Osteoblast (primary cell): ENCODE measurements at places on chromosomes 6 and 20. TPM values are rescaled to one million over a fixed set of nuclear protein-coding genes. Genes with fewer than 3 reads are reported as not detected.

LY6G6D gene
- total RNA-seq: not detected in 2 replicates

DEFB132 gene
- total RNA-seq: not detected in 2 replicates

PABPC1L gene
- total RNA-seq: 11.2 and 15.6 TPM in 2 replicates

OSER1 gene
- 46.7 and 47.4 TPM in 2 replicates for total RNA-seq

COL12A1 gene
- 1,393 and 1,591 TPM in 2 replicates for total RNA-seq

PSORS1C2 gene
- total RNA-seq: not detected in 2 replicates

SNPH gene
- 9.4 and 10.0 TPM in 2 replicates for total RNA-seq

COL11A2 gene
- 1.8 TPM in 2 replicates for total RNA-seq

DNA sequence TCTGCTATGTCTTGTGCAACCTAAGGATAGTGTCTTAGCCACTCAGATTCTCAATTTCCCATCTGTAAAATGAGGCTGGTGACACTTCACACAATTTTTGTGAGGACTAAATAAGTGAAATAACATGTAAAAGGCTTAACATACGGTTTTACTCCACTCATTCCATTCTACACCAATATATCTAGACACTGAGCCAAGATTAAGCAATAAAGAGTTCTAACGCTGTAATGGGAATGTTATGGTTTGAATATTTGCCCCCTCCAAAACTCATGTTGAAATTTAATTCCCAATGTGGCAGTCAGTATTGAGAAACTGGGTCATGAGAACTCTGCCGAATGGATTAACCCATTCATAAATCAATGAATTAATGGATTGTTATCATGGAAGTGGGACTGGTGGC is 301.0 kb downstream of the HACE1 start:
- H3K4me3 ChIP-seq: no peak overlapping the region
- DNase-seq: no peak
- no peak overlapping the region for H3K27ac ChIP-seq
- no peaks in the 10 kb centered on the region for H3K27me3 ChIP-seq

GRCh38 chr6:13336553-13336952 is 8.2 kb upstream of the TBC1D7 start:
- peaks cover 3% of the 10 kb centered on the region for H3K27me3 ChIP-seq
- no peak overlapping the region for H3K27ac ChIP-seq
- peak; percentile 84 for DNase-seq
- H3K4me1 ChIP-seq: no peaks in the 10 kb centered on the region
- no peak overlapping the region for H3K4me3 ChIP-seq
- no peaks in the 10 kb centered on the region for H3K36me3 ChIP-seq

DNA sequence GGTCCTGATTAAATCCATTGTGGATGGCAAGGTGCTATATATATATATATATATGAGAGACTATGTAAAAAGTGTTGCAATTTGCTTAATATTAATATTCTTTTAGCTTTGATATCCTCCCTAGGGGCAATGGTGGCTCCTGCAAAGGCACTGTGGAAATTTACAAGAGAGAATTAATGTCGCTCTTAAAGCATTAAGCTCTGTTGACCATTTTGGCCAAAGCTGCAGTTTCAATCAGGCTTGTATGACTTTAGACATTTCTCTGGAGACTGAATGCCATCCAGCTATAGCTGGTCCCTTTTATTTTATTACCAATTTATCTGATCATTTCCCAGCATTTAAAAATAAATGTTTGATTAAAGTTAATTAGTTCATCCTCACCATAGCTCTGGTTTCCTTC is 155.3 kb downstream of the JARID2 start:
- no peak overlapping the region for H3K27ac ChIP-seq
- no peak for DNase-seq
- H3K4me3 ChIP-seq: no peak overlapping the region
- H3K36me3 ChIP-seq: no peaks in the 10 kb centered on the region
- H3K4me1 ChIP-seq: peaks cover 10% of the 10 kb centered on the region

DNA sequence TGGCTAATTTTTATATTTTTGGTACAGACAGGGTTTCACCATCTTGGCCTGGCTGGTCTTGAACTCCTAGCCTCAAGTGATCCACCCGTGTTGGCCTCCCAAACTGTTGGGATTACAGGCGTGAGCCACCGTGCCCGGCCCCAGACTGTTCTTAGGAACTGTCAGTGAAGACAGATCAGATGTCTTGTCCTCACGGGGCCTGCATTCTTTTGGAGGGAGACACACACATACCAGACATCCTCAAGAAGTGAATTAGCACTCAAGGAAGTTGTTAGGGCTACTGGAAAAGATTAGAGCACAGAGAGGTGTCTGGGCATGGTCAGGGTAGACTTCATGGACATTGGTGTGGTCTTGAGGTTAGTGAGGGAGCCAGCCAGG is 10.3 kb upstream of the LPIN3 start:
- DNase-seq: peak; percentile 35
- H3K4me3 ChIP-seq: no peak overlapping the region
- no peaks in the 10 kb centered on the region for H3K27me3 ChIP-seq
- H3K36me3 ChIP-seq: no peaks in the 10 kb centered on the region
- peak overlapping the region; percentile 94 for H3K27ac ChIP-seq

DNA sequence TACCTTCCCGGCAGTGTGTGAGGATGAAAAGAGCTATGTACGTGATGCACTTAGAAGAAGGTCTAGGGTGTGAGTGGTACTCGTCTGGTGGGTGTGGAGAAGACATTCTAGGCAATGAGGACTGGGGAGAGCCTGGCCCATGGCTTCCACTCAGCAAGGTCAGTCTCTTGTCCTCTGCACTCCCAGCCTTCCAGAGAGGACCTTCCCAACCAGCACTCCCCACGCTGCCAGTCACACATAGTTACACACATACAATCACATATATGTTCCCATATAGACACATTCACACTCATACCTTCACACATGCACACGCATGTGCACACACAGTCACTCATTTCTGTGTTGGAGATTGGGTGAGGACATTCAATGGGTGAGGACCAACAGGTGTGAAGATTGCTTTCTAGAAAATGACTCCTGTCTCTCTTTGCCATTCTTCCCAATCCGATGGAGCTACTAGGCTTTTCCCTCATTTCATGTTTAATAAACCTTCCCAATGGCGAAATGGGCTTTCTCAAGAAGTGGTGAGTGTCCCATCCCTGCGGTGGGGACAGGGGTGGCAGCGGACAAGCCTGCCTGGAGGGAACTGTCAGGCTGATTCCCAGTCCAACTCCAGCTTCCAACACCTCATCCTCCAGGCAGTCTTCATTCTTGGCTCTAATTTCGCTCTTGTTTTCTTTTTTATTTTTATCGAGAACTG is 30.4 kb downstream of the SRSF3 start:
- H3K36me3 ChIP-seq: no peaks in the 10 kb centered on the region
- peak overlapping the region; percentile 10 for H3K4me3 ChIP-seq
- peak overlapping the region; percentile 6 for H3K27ac ChIP-seq
- peaks cover 26% of the 10 kb centered on the region for H3K4me1 ChIP-seq

- no peaks in the 10 kb centered on the region for H3K27me3 ChIP-seq
- peak; percentile 91 for DNase-seq
- H3K36me3 ChIP-seq: peaks cover 5% of the 10 kb centered on the region
Observed at GRCh38 chr6:35049900-35050756, 91.0 kb downstream of the TCP11 start.

GRCh38 chr6:44076356-44077213 is 50.7 kb downstream of the MRPL14 start:
- DNase-seq: peak; percentile 92
- no peak overlapping the region for H3K4me3 ChIP-seq
- H3K4me1 ChIP-seq: peaks cover 34% of the 10 kb centered on the region
- H3K27me3 ChIP-seq: no peaks in the 10 kb centered on the region
- no peak overlapping the region for H3K27ac ChIP-seq
- H3K36me3 ChIP-seq: no peaks in the 10 kb centered on the region

- H3K27me3 ChIP-seq: peaks cover 26% of the 10 kb centered on the region
- no peaks in the 10 kb centered on the region for H3K36me3 ChIP-seq
- H3K4me1 ChIP-seq: no peaks in the 10 kb centered on the region
- no peak overlapping the region for H3K4me3 ChIP-seq
- DNase-seq: no peak
- H3K27ac ChIP-seq: no peak overlapping the region
Observed at GRCh38 chr20:31974951-31975487, 7.1 kb downstream of the XKR7 start.

DNA sequence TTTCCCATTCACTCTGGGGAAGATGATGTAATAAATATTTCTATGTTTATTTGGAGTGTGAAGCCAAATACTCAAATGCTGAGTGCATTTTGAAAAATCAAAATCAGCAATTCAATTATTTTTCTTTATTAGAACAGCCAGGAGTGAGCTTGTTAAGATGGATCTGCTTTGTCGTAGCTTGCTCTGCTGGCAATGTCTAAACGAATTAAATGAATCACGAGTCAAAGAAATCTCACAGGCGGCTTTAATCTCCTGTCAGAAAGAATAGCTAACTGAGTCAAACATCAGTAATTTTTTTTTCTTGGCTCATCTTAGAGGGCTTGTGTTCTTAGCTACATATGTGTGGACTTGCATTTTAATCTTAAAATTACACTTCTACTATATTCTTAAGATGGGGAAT is 100.2 kb upstream of the HMGN3 start:
- no peaks in the 10 kb centered on the region for H3K27me3 ChIP-seq
- H3K4me1 ChIP-seq: no peaks in the 10 kb centered on the region
- H3K4me3 ChIP-seq: no peak overlapping the region
- H3K27ac ChIP-seq: no peak overlapping the region

GRCh38 chr20:47770935-47771334 is 14.3 kb downstream of the SULF2 start:
- no peak for DNase-seq
- no peaks in the 10 kb centered on the region for H3K4me1 ChIP-seq
- H3K36me3 ChIP-seq: no peaks in the 10 kb centered on the region
- H3K27ac ChIP-seq: no peak overlapping the region
- no peak overlapping the region for H3K4me3 ChIP-seq

DNA sequence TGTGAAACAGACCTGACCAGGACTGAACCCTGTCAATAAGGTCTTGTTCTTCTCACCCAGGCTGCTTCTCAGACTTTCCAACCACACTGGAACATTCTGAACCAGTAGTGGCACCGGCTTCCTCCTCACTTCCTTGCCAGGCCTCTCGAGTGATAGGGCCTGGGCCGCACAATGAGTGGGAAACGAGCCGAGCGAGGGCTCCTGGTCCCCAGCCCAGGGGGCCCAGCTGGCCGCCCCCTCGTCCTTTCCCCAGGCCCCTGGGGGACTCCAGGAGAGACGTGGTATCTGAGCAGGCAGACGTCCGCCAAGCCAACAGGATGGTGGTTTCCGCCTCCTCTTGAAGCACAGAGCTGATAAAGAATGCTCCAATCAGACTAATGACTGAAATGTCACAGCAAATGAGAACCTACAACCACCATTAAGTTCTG is 117.9 kb downstream of the GMDS start:
- H3K36me3 ChIP-seq: no peaks in the 10 kb centered on the region
- H3K27me3 ChIP-seq: no peaks in the 10 kb centered on the region
- no peak overlapping the region for H3K27ac ChIP-seq
- H3K4me1 ChIP-seq: no peaks in the 10 kb centered on the region
- no peak overlapping the region for H3K4me3 ChIP-seq
- DNase-seq: no peak

GRCh38 chr6:124963831-124964763 is 1.9 kb downstream of the RNF217 start:
- H3K27me3 ChIP-seq: no peaks in the 10 kb centered on the region
- H3K4me3 ChIP-seq: peak overlapping the region; percentile 90
- H3K36me3 ChIP-seq: peaks cover 4% of the 10 kb centered on the region
- H3K4me1 ChIP-seq: peaks cover 34% of the 10 kb centered on the region
- peak overlapping the region; percentile 89 for H3K27ac ChIP-seq

GRCh38 chr6:26045928-26046368 is 41.3 kb upstream of the HFE start:
- DNase-seq: no peak
- H3K36me3 ChIP-seq: no peaks in the 10 kb centered on the region
- peaks cover 23% of the 10 kb centered on the region for H3K4me1 ChIP-seq

DNA sequence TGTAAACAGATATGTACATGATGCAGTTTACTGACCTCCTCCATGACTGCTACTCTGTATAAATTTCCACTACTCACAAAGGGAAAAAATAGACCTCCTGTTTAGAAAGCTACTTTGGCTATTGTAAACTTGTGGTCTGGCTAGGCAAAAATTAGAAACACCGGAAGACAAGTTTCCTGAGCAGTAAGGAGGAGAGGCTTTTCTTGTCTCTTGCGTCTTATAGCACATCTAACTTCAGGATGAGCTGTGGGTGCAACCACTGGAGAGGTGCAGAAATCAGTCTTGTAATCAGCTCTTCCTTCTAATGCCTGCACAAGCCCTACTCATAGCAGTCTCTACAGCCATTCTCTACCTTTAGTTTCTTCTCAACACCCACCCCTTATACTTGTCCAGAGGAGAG is 296.5 kb upstream of the SLC35B3 start:
- no peaks in the 10 kb centered on the region for H3K4me1 ChIP-seq
- H3K27ac ChIP-seq: no peak overlapping the region
- H3K36me3 ChIP-seq: no peaks in the 10 kb centered on the region

DNA sequence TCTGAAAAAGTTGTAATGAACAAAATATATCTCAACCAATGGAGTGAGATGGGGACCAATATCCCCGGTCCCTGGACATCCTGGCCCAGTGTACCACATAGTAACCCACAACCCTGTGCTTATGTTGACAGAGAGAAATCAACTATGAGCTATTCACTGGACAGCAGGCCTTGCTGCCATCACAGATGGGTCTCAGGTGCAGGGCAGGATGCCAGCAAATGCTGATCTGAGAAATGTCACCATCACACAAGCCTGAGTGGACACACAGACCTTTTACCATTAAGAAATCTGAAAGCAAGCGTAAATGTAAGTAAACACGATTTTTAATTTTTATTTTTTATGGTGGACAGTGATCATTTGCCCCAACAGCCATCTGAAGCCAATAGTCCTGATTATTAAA is 9.1 kb downstream of the RPP40 start:
- H3K27ac ChIP-seq: no peak overlapping the region
- no peaks in the 10 kb centered on the region for H3K27me3 ChIP-seq
- H3K4me3 ChIP-seq: no peak overlapping the region

DNA sequence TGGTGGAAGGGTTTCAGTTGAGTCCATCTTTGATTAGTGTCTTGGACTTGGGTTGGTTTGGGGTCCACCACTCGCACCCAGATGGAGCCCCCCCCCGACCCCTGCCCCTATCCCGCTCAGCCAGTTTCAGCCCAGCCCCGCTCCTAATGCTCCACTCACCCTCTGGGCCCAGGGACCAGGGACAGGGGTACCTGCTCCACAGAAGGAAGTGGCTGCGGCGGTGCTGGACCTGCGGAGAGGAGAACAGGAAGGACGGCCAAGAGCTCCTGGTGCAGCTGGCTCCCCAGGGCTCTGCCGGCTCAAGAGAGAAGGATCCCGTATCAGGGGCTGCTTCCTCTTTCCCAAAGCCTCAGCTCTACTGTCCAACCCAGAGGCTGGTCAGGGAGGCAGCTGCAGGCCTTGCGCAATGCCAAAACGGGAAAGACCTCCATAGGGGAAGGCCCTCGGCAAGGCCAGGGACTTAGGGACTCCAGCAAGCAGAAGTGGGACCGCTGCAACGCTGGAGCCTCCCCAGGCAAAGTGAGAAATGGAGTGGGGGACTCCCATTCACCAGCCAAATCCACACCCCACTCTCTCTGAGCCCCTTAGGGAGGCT is at the start of gene SIGLEC1:
Gene SIGLEC1 (minus strand): TSS at position 322 of the 595 bp plus-strand sequence. CDS start 5,472 bp downstream, outside the sequence.
- no peaks in the 10 kb centered on the region for H3K27me3 ChIP-seq
- peak; percentile 32 for DNase-seq
- H3K36me3 ChIP-seq: no peaks in the 10 kb centered on the region
- H3K4me1 ChIP-seq: no peaks in the 10 kb centered on the region

GRCh38 chr6:29146179-29146578 is 24.5 kb upstream of the OR2J2 start:
- no peaks in the 10 kb centered on the region for H3K27me3 ChIP-seq
- no peak overlapping the region for H3K27ac ChIP-seq
- H3K4me3 ChIP-seq: no peak overlapping the region
- H3K4me1 ChIP-seq: no peaks in the 10 kb centered on the region
- DNase-seq: no peak
- H3K36me3 ChIP-seq: no peaks in the 10 kb centered on the region

- H3K36me3 ChIP-seq: no peaks in the 10 kb centered on the region
- no peak overlapping the region for H3K27ac ChIP-seq
- no peak overlapping the region for H3K4me3 ChIP-seq
- no peaks in the 10 kb centered on the region for H3K4me1 ChIP-seq
- no peaks in the 10 kb centered on the region for H3K27me3 ChIP-seq
Observed at GRCh38 chr6:11055127-11055627, 11.1 kb upstream of the ELOVL2 start.
